Left renal pelvis (tissue), 4 donors: ENCODE measurements at places on chromosomes 4 and X. TPM values are rescaled to one million over a fixed set of nuclear protein-coding genes. Genes with fewer than 3 reads are reported as not detected.

Gene CT83
- polyA plus RNA-seq: not detected

Gene STAP1
- not detected for polyA plus RNA-seq

Gene CLCN4
- polyA plus RNA-seq: 3.7 TPM

Gene MAEA
- 59.0 TPM for polyA plus RNA-seq

Gene PCDH19
- polyA plus RNA-seq: 5.2 TPM

Gene DGAT2L6
- polyA plus RNA-seq: not detected

Gene VSIG1
- polyA plus RNA-seq: 1.3 TPM

Gene EIF1AX
- 94.9 TPM for polyA plus RNA-seq

Gene CABS1
- not detected for polyA plus RNA-seq

Gene EGFL6
- polyA plus RNA-seq: 19.2 TPM

Gene SSX2
- polyA plus RNA-seq: not detected

Gene ELOVL6
- 34.1 TPM for polyA plus RNA-seq

Gene DOCK11
- 29.0 TPM for polyA plus RNA-seq

Gene POU3F4
- 4.7 TPM for polyA plus RNA-seq

Gene PCSK1N
- polyA plus RNA-seq: 6.1 TPM

Gene IGFBP7
- polyA plus RNA-seq: 557 TPM

Gene FRG2
- polyA plus RNA-seq: not detected

Gene ASB9
- 12.1 TPM for polyA plus RNA-seq

Gene CCDC120
- polyA plus RNA-seq: 9.5 TPM

GRCh38 chr4:26351685-26352084 lies 30.9 kb downstream of the RBPJ start:
- DNase-seq: no peak

- no peak for DNase-seq
Measured at GRCh38 chr4:20194123-20195013, 57.3 kb upstream of the SLIT2 start.

DNA sequence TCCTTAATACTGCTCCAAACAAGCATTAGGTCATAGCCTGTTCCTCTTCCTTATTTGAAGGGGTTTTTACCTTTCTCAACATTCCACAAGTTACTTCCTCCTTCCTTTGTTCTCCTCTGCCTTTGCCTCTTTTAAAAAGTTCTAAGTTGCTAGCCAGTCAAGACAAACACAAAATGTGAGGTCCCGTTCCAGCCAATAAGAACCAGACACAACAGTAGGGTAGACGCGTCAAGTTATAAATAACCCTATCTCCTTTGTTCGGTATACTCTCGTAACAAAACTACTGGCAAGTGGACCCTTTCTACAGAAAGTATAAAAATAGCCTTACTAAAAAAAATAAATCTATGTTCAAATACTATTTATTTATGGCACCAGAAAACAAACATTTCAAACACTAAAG lies 6.3 kb upstream of the ACE2 start:
- DNase-seq: no peak

- no peak for DNase-seq
Measured at GRCh38 chrX:19793471-19793870, 93.9 kb downstream of the SH3KBP1 start.

GRCh38 chr4:8843597-8843996 lies 28.0 kb downstream of the HMX1 start:
- no peak for DNase-seq

DNA sequence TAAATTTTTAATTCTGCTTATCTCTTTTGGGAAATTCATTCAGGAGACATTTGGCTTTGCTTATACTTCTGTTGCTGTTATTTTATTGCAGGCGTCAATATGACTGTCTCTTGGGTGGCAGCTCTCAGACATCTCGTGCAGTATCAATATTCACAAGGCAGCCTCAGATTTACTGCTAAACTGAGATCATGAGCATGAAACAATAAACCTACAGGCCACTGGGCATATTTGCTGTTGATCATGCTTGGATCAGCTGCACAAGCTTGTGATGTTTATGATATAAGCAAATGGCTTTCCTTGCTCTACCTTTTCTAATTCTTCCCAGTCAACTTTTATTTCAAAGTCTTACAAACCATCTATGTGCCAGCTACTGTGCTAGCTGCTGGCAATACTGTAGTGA lies 39.2 kb downstream of the TSPAN5 start:
- DNase-seq: no peak

GRCh38 chr4:142100941-142101340 lies 464.6 kb downstream of the IL15 start:
- no peak for DNase-seq

GRCh38 chr4:40471923-40472322 lies 136.8 kb downstream of the CHRNA9 start:
- DNase-seq: no peak

GRCh38 chrX:34546366-34546765 lies 110.7 kb downstream of the TMEM47 start:
- DNase-seq: no peak

- no peak for DNase-seq
Measured at GRCh38 chr4:1652088-1652487, 32.0 kb downstream of the FAM53A start.

GRCh38 chr4:53234669-53235068 lies 131.2 kb downstream of the SCFD2 start:
- no peak for DNase-seq

- no peak for DNase-seq
Measured at GRCh38 chr4:5781691-5782090, 70.7 kb downstream of the EVC start.

DNA sequence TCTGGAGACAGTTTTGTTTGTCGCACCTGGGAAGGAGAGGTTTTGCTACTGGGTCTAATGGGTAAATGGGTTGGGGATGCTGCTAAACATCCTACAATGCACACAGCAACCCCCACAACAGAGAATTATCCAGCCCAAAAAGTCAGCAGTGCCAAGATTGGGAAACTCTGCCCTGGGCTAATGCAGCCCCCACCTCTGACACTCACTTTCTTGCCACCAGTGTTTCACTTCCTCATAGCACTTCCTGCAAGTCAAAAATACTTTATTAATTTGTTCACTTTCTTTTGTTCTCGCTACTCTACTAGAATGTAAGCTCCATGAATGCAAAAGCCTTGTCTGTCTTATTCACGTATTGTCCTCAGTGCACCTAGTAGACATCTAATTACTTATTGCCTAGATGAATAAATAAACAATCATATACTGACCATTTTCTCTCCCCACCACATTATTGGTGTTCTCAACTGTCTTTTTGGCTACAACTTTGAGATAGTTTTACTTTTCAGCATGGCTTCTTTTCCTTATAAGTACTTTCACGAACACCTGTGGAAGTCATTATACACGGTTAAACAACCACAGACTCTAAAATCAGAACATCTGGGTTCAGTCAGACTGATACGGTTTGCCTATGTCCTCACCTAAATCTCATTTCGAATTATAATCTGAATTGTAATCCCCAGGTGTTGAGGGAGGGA lies 82.0 kb upstream of the PITX2 start:
- DNase-seq: no peak

DNA sequence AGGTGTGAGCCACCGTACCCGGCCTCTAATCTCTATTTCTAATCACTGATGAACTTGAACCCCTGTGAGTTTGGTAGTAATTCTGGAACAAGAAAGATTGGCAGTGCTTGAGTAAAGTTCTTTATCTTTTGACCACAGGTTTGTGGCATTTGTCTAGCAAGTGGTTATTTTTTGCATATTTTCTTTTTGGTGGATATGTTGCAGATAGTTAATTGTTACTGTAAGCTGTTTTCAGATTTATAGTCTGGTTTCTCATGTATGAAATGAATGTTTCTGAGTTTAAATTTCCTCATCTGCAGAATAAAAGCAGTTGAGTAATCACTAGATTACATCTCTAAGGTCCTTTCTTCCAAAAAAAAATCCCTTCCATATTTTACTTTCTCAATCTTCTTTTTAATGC lies 105.2 kb downstream of the GASK1B start:
- DNase-seq: no peak

- DNase-seq: no peak
Measured at GRCh38 chr4:51843309-51844152, 578 bp downstream of the DCUN1D4 start.

DNA sequence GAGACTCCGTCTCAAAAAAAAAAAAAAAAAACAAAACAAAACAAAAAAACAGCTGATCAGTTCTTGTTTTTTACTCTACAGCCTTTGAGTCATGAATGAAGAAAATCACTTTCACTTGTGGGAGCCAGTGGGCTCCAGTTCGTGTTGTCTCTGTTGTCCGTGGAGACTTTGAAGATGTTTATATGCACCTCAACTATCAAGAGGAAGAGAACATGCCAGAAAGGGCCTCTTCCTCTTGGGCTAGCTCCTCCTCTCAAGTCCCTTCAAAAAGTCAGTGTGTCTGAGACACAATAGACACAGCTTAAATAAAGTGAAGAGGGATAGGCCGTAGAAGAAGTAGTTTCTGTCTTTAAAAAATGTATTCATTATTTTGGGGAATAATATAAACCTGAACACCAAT lies 182.7 kb downstream of the KDR start:
- DNase-seq: no peak

DNA sequence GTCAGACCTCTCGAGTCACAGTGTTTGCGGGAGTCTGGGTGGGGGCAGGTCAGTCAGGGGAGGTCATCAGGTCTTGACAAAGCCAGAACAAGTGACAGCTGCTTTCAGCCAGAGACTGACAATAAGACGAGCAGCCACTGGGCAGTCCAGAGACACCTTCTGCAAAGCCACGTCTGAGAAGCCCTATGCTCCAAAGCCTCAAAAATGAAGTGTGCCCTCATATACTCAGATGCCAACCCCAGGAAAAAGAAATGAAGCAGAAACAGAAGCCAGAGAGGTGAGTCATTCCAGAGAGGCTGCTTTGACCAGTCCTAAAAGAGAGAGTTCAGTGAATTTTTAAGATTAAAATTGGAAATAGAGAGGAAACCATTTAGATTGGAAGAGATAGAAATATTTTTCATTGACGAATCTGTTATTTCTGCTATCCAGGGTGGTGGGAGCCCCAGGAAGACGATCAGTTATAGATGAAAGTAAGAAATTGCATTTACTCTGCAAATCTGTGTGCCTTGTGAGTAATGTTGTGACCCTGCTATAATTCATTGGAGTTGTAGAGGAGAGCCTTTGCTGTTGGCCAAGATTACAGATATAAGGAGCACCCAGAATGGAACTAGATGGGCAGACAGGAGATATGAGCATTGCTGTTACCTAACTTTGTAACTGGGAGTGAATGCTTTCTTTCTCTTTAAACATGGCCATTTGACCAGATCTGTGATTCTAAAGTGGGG lies 77.9 kb downstream of the LRRC66 start:
- no peak for DNase-seq

DNA sequence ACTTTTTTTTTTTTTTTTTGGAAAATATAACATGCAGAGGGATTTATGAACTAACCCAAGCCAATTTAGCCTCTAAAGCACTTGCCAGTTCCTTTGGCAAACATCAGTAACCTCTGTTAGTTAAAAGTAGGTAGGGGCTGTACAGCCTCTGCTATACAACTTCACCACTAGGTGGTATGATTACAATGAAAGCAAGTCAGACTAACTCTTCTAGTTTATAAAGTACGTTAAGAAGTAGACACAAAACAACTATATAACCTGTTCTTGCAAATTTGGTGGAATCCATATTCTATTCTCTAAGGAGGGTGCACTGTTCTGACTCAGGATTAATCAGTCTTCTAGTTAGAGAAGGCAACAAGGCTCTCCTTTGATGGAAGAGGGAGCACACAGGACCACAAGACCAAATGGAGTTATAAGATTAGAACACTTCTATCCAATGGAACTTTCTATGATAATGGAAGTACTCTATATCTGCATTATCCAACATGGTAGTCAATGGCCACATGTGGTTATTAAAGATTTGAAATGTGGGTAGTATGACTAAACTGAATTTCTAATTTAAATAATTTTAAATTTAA lies 12.8 kb downstream of the AIMP1 start:
- no peak for DNase-seq

DNA sequence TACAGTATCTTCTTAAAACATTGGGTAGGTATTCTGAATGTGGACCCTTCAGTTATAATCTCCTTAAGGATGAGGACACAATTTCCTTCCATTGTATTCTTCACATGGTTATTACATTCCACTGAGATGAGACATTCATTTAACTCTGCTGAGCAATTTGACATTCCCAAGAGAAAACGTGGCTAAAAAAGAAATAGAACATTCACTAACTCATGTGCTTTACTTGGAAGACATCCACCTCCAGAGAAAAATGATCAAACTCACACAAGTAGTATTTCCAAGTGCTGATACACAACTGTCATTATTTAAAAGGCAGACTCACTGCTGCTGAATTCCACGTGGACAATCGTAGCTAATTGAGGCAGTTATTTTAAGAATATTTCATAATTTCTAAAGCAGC lies 227.9 kb upstream of the ANKRD50 start:
- DNase-seq: no peak

DNA sequence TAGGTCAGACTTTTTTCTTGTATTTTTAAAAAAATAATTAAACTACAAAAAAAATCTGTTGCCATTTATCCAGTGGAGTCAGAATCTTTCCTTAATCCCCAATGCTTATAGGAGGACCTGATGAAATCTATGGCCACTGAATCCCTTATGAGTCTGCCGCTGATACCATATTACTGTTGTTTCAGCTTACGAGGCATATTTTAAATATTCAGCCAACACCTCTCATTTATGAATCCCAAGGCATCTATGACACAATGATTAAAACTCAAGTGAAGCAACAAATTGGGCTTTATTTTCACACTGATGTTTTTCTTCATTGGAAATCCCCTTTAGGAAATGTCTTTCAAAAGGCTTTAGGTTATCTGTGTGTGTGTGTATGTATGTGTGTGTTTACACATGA lies 137.8 kb upstream of the PUDP start:
- DNase-seq: no peak

- DNase-seq: no peak
Measured at GRCh38 chrX:40867352-40867751, 132.0 kb upstream of the MED14 start.

- no peak for DNase-seq
Measured at GRCh38 chrX:46620505-46620904, 46.9 kb downstream of the CHST7 start.

DNA sequence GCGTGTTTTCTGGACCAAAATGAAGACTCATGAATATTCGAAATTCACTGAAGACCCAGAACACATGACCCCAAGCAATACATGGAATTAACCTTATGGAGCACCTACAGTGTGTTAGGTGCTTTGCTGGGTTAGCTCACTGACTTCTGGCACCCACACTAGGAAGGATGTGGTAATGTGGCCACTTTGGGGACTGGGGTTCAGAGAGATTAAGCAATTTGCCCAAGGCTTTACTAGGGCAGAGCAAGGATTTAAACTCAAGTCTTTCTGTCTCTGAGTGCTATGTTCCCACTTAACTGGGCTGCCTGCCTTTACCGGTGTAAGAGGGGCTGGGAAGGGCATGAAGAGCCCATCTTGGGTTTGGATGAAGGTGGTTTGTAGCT lies 162.0 kb upstream of the ATP6AP2 start:
- DNase-seq: no peak
